ENCODE measurements at places on chromosomes 3 and 15. TPM values are rescaled to one million over a fixed set of nuclear protein-coding genes. Genes with fewer than 3 reads are reported as not detected.

Gene DNAH12
- not detected for total RNA-seq

DNA sequence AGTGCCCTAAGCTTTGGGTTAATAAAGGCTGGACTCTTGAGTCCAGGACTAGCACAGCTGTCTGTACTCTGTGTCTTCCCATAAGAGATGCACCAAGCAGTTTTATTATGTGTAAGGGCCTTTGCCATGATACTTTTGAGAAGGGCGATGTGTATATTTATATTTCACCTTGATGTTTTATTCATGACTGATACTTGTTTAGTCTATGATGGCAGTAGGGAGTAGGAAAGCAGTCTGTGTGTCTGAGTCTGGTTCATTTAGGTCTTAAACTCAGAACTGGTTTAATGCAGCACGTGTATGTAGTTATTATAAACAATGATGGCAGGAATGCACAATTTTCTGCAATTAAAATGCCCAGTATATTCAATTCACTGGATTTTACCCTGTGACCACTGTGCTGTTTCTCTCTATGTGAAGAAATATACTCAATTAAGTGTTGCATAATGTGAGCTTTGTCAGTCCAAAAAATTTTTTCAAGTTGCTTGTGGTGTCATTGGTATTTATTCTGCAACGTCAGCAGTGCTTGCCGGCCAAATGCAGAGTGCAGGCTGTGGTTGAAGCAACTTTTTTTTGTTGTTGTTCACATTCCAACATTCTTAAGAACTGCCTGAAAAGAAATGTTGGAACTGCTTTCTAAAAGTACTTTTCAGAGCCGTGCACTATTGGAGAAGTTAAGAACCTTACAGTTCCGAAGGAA lies 423.7 kb upstream of the SEMA6D start:
- no peak for DNase-seq

- DNase-seq, result no peak
These were observed 102.5 kb downstream of the SST start for GRCh38 chr3:187567661-187568121.

Gene CCR9
- not detected for total RNA-seq

Gene UBAP1L
- 2.6 TPM for total RNA-seq

Measured in H9 (cell line).